ENCODE measurements at places on chromosomes 1 and 21.

- H3K27me3 ChIP-seq = no peaks in the 10 kb centered on the region
- peaks cover 48% of the 10 kb centered on the region for H3K4me1 ChIP-seq
- DNase-seq = peak; percentile 78
- peak overlapping the region; percentile 90 for H3K27ac ChIP-seq
Observed at GRCh38 chr1:151047925-151048644, 534 bp downstream of the C1orf56 start.

DNA sequence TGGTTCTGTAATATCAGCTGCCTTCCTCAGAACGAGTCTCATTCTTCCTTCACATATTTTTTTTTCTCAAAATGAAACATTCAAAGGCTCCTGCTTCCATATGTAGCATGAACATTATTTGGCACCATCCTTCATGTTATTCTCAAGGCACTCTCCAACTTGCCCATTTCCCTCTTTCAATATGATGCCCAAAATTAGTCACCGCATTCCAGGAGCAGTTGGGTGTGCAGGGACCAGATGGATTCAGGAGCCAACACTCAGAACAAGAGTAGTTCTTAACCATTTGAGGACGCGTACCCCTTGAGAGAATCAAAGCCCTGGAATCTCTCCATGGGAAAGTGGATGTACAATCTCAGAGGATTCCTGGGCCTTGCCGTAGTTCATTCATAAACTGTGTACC lies 50.3 kb downstream of the KCNK1 start:
- DNase-seq = no peak
- no peak overlapping the region for H3K27ac ChIP-seq
- H3K36me3 ChIP-seq = no peaks in the 10 kb centered on the region
- no peaks in the 10 kb centered on the region for H3K27me3 ChIP-seq
- H3K4me3 ChIP-seq = no peak overlapping the region

- DNase-seq = no peak
- H3K4me1 ChIP-seq = no peaks in the 10 kb centered on the region
- no peak overlapping the region for H3K27ac ChIP-seq
- no peaks in the 10 kb centered on the region for H3K36me3 ChIP-seq
- H3K4me3 ChIP-seq = no peak overlapping the region
Observed at GRCh38 chr1:10877894-10878293, 81.4 kb upstream of the CASZ1 start.

DNA sequence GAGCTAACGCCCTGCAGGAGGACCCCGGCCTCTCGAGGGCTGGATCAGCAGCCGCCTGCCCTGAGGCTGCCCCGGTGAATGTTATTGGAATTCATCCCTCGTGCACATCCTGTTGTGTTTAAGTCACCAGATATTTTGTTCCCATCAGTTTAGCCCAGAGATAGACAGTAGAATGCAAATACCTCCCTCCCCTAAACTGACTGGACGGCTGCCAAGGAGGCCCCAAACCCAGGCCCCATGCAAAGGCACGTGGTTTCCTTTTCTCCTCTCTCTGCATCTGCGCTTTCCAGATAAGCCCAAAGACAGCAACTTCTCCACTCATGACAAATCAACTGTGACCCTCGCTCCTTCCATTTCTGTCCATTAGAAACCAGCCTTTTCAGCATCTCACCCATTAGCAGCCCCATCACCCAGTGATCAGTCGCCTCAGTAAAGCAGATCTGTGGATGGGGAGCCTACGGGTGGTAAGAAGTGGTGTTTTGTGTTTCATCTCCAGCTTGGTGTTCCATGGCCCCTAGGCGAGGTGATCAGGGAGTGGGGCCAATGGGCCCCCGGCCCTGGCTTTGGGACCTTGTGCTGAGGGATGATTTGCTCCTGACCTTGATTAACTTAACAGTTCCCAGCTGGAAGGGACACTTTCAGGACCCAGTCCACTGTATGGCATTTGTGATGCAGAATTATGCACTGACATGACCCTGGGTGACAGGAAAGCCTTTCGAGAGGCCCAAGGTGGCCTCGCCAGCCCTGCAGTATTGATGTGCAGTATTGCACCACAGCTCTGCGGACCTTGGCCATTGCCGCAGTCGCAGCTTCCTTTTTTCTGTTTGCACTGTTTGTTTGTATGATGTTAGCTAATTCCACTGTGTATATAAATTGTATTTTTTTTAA lies 5.2 kb downstream of the NPPA start:
- peaks cover 27% of the 10 kb centered on the region for H3K36me3 ChIP-seq
- no peaks in the 10 kb centered on the region for H3K27me3 ChIP-seq
- no peak overlapping the region for H3K27ac ChIP-seq
- DNase-seq = no peak

- H3K27ac ChIP-seq = no peak within 1 kb of the TSS
- no peak for DNase-seq
- no peaks in the 10 kb centered on the region for H3K4me1 ChIP-seq
- peaks cover 5% of the 10 kb centered on the region for H3K27me3 ChIP-seq
- H3K4me3 ChIP-seq = no peak within 1 kb of the TSS
- H3K36me3 ChIP-seq = peaks cover 3% of the 10 kb centered on the region
Observed at GRCh38 chr21:42350927-42351426, at the start of gene TFF2. Gene TFF2, minus strand, starts transcription at chr21:42350994. Its CDS starts 37 bp downstream, at chr21:42350957.

DNA sequence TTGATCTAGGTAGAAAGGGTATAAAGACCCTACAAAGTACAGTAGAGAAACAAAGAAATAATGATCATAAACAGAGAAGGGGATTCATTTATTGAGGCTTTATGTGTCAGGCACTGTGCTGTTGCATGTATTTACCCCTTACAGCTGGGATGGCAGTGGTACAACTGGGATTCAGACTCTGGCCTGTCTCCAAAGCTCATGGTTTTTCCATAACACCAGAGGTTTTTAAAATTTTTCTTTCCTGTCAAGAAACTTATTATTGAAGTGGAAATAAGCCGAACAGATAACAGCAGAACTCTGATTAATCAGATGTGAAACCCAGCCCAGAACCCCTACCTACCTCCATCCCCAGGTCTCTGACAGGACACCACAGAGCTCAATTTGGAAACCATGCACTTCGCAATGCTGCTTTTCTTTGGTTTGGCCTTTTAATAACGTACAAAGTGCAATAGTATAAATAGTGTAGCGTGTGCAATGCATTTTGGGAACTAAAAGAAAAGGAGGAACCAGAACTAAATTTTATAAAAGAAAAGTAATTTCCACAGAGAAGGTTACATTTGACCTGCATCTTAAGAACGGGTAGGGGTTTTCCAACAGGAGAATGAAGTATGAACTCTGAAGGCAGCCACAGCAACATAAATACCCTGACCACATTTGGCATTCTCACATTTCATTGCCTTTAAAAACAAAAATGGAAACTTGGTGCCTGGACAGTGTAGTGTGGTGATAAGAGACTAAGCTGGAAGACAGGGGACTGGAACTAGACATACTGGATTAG lies 92.0 kb upstream of the S1PR1 start:
- no peak overlapping the region for H3K4me3 ChIP-seq
- peaks cover 17% of the 10 kb centered on the region for H3K4me1 ChIP-seq
- H3K27ac ChIP-seq = no peak overlapping the region
- DNase-seq = no peak
- no peaks in the 10 kb centered on the region for H3K36me3 ChIP-seq
- no peaks in the 10 kb centered on the region for H3K27me3 ChIP-seq

DNA sequence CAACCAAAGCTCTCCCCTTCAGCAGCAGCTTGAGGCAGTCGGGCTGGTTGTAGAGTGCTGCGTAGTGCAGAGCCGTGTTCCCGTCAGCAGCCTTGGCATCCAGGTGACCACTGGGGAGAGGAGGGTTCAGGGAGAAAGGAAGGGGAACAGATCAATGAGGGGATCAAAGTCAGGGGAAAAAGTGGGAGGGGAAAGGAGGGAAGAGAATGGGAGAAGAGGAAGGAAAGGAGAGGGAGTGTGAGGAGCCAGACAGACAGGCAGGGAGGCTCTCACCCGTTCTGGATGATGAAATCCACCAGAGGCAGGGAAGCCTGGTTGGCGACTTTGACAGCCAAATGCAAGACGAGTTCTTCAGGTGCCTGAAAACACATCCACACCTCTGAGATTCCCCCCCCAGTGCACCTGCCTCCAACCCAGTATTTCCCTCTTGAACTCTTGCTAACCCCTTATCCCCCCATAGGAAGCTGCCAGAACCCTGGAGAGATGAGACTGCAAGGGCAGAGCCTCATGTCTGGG lies 9.8 kb upstream of the TCEA3 start:
- peaks cover 12% of the 10 kb centered on the region for H3K27me3 ChIP-seq
- H3K27ac ChIP-seq = no peak overlapping the region
- no peaks in the 10 kb centered on the region for H3K4me1 ChIP-seq
- H3K4me3 ChIP-seq = no peak overlapping the region

- DNase-seq = no peak
- peaks cover 19% of the 10 kb centered on the region for H3K27me3 ChIP-seq
- H3K36me3 ChIP-seq = no peaks in the 10 kb centered on the region
- H3K27ac ChIP-seq = no peak overlapping the region
- peaks cover 7% of the 10 kb centered on the region for H3K4me1 ChIP-seq
- no peak overlapping the region for H3K4me3 ChIP-seq
Observed at GRCh38 chr1:61506944-61507500, 217.9 kb downstream of the TM2D1 start.

DNA sequence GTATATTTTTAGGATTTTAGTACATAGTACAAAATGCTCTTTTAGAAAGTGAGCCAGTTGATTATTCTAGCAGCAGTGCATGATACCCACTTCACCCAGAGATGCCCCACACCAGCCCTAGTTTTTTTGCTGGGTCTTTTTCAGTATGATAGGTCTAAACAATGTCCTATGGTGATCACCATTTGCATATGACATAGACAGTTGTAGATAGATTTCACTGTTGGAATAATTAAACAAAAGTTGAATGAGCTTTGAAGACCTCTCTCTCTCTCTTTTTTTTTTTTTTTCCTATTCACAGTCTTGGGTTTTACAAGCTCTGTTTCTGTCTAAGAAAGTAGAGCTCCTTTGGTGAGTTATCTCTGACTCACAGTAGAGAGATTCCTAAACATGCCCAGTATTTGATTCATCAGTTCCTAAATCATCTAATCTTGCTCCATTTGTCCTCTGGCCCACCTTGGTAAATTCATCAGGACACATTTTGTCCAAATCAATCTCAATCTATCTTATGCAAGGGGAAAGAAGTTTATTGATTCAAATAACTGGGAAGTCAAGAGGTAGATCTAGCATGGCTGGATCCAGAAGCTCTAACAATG lies 44.7 kb upstream of the VAV3 start:
- DNase-seq = no peak
- H3K4me3 ChIP-seq = no peak overlapping the region
- no peak overlapping the region for H3K27ac ChIP-seq
- H3K36me3 ChIP-seq = no peaks in the 10 kb centered on the region
- peaks cover 3% of the 10 kb centered on the region for H3K27me3 ChIP-seq

GRCh38 chr1:32806910-32807523 lies 10.1 kb downstream of the YARS1 start:
- H3K27me3 ChIP-seq = no peaks in the 10 kb centered on the region
- H3K36me3 ChIP-seq = peaks cover 84% of the 10 kb centered on the region
- peaks cover 38% of the 10 kb centered on the region for H3K4me1 ChIP-seq
- peak overlapping the region; percentile 25 for H3K27ac ChIP-seq
- H3K4me3 ChIP-seq = no peak overlapping the region

DNA sequence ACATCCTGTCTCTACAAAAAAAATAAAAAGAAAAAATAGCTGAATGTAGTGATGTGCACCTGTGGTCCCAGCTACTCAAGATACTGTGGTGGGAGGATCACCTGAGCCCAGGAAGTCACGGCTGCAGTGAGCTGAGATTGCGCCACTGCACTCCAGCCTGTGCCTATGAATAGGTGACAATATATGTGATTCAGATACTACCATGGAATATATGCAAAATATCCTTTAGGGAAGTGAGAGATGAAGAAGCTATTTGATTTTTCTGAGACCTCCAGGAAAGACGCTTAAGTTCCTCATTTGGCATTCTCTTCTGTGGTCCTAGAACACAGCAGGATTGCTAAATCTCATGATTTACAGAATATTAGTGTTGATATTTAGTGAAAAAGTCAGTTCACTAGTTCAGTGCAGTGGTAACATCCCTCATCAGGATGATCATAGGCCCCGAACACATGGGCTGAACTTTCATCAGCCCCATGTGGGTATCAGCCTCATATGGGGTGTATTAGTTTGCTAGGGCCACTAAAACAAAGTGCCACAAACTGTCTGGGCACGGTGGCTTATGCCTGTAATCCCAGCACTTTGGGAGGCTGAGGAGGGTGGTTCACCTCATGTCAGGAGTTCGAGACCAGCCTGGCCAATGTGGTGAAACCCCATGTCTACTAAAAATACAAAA lies 6.0 kb upstream of the VASH2 start:
- no peak overlapping the region for H3K4me3 ChIP-seq
- H3K4me1 ChIP-seq = no peaks in the 10 kb centered on the region
- DNase-seq = no peak
- peaks cover 23% of the 10 kb centered on the region for H3K27me3 ChIP-seq
- no peaks in the 10 kb centered on the region for H3K36me3 ChIP-seq

GRCh38 chr1:91763252-91763651 lies 122.7 kb downstream of the TGFBR3 start:
- no peaks in the 10 kb centered on the region for H3K36me3 ChIP-seq
- no peak overlapping the region for H3K4me3 ChIP-seq
- H3K4me1 ChIP-seq = peaks cover 7% of the 10 kb centered on the region
- no peak for DNase-seq

DNA sequence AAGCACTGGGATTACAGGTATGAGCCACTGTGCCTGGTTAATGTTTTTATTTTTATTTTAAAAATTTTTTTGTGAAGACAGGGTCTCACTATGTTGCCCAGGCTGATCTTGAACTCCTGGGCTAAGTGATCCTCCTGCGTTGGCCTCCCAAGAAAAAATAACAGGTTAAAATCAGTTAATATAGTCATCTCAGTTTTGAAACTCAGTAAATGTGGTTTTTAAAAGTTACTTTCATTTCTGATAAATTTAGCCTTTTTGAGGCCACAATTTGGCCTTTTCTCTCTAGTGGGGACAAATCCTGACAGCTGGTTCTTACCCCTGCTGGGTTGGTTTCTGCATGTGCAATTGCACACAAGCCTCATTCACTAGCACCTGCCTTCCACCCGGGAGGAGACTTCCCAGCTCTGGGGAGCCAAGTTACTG lies 13.3 kb downstream of the PMF1 start:
- H3K27me3 ChIP-seq = no peaks in the 10 kb centered on the region
- DNase-seq = no peak
- peaks cover 51% of the 10 kb centered on the region for H3K4me1 ChIP-seq
- H3K27ac ChIP-seq = peak overlapping the region; percentile 90
- no peak overlapping the region for H3K4me3 ChIP-seq

DNA sequence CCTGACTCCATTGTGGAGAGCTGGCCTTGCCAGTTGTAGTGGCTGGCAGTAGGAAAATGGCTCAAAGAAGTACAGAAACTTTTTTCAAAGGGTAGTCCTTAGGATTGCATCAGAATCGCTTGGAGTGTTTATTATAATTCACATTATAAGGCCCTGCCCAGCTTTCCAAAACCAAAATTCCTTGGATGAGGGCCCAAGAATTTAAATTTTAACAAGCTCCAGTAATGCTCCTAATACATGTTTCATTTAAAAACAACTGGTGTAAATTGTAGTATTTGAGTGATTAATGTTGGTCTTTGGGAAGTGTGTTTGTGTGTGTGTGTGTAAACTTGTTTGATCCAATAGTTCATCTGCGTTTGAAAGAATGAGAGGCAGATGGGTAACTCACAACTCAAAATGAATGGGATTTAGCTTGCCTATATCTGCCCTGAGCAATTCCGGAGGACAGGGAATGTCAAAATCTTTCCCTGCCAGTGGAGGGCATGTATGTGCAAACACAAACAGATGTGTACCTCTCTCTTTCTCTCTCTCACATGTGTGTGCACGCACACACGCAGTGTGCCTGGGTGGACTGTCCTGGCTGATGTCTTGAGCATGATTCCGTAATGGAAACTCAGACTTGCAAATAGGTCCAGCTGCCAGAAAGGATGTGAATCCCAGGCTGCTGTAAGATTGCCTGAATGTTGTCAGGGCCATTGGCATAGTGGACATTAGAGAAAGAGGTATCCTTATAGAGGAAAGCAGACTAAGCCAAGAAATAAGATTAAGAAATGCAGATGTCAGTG lies 293.1 kb downstream of the LMX1A start:
- H3K4me1 ChIP-seq = no peaks in the 10 kb centered on the region
- H3K36me3 ChIP-seq = no peaks in the 10 kb centered on the region
- H3K4me3 ChIP-seq = no peak overlapping the region
- H3K27me3 ChIP-seq = no peaks in the 10 kb centered on the region

Measured in activated CD8-positive, alpha-beta T cell treated with anti-CD3 and anti-CD28 coated beads, Interleukin-2, amount 10 ng/mL, durations not matched to agents 7 days and 5 days (primary cell).